ENCODE measurements at places on chromosomes 7 and 10.

DNA sequence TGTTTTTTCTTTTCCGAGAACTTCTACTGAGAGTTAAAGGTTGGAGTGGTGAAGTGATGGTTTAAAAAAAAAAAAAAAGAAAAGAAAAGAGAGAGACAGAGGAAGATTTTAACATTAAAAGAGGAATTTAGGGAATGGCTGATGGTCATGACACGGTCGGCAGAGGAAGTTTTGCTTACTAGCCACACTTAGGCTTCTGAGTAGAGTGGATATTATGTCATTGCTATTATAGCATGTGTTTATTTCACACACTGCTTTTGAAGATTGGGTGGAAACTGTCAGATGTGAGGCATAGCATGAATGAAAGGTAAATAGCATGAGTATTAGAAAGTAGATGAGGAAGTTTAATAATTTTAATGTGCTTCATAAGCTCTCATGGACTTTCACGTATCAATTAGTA is 2.5 kb downstream of the KAT6B start:
- no peak for DNase-seq

- no peak for DNase-seq
These were observed 151.1 kb downstream of the TMEM26 start for GRCh38 chr10:61302124-61302523.

DNA sequence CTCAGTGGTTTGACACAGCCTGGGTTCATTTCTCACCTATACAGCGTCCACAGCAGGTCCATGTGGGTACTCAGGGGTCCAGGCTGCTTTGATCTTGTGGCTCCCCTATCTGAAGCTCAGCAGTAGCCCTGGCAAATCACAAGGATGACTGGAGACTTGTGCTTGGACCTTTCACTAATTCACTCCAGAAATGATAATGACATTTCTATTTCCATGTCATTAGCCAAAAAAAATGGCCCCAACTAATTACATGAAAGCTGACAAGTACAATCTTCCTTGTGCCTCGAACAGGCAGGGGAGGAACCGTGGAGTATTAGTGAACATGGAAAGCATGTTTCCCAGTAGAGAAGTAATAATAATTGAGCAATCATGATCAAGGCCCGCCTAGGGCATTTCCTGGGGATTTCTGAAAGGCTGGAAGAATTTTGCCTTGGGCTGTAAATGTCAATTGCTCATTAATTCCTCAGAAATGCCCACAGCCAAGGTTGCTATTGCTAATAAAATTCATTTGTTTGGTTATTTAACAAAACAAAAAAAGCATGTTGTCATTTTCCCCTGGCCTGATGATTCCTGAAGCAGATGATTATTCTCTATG is 586.1 kb downstream of the SDK1 start:
- no peak for DNase-seq

DNA sequence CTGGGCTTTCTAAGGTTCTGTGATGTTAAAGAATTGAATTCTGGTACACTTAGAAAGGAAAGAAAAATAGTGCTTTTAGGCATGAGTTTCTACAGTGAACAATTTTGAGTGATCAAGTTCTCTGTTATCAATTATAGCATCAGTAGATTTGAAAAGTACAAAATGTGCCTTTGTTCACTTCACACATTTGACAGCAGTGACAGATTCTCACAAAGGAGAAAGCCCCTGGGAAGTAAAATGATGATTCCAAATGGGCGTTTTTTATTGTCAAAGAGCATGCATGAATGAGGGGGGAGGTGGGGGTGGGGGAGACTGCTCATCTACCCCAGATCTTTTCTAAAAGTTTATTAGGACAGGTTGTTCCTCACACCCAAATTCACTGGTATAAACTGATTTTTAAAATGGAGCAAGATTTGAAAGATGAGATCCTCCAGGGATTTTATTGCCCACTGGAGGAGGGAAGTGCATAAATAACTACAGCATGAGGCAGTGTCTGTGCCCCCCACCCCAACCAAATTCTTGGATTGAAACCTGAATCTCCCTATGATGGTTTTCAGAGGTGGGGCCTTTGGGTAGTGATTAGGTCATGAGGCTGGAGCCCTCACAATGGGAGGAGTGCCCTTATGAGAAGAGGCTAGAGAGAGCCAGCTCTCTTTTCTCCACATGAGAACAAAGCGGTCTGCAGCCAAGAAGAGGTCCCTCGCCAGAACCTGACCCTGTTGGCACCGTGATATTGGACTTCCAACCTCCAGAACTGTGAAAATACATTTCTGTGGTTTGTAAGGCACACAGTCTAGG is 79.5 kb downstream of the AOAH start:
- no peak for DNase-seq

GRCh38 chr7:37488163-37488764 is 39.6 kb upstream of the ELMO1 start:
- no peak for DNase-seq

DNA sequence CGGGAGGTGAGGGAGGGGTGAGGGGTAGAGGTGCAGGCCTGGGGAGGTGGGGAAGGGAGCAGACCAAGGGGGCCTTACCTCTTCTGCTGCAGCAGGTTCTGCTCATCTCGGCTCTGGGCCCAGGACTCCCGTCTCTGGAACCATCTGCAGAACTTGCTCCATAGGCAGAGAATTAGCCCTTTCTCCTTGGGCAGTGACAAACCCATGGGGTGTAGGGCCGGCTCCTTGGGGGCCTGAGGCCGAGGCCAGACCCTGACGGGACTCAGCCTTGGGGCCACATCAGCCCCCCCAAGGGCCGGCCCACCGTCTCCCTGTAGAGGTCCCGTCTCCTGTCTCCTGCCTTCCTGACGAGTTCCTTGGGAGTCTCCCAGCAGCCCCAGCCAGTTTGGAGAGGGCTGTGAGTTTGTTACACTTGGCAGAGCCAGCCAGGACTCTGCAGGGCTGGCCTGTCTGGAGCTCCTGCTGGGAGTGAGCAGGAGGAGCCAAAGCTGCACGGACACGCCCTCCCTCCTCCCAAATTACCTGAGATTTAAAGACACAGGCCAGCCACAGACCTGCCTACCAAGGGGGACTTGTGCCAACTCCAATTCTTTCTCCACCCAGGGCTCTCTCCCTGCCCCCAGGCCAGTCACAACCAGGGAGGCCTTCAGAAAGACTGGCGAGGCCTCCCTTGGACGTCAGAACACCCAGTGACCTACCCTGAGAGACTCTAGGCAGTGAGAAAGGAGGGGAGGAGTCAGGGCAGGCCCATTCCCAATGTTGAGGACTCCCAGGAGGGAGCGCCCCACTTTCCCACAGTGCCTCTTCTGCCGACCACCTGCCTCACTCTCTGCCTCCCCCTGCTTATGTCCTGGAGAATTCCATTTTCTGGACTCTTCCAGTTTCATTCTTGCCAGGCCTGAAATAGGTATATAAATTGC is at the start of gene TRPV6:
Gene TRPV6 (minus strand): TSS at position 435 of the 920 bp plus-strand sequence.
- no peak for DNase-seq

DNA sequence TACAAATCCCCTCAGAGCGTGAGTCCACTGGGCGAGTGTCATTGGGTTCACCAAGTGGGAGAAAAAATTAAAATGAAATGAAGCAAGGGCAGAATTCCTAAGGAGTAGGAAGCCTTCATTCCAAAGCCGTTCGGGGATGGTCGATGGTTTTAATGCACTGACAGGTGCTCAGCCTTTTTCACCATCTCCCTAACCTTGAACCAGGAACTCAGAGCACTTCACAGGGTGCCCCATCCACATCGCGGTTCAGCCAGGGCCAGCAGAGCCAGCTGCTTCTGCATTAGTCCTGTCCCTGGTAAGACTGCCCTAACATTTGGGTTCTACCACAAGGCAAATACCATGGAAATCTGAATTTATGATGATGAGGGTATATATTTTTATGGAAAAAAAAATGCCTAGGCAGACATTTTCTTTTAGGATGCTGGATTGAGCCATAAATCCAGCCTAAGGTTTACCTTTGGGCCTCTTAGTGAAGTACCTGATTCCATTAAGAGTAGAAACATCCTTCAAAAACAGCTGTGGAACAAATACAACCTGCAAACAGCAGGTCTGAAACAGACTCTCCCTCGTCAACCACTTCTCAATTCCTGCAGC is 203.5 kb upstream of the RNF32 start:
- DNase-seq, result no peak

GRCh38 chr7:132656846-132657776 is 80.8 kb upstream of the PLXNA4 start:
- no peak for DNase-seq

- DNase-seq, result peak; percentile 76
These were observed at the start of gene SNCG for GRCh38 chr10:86958116-86958900. TSS of gene SNCG (plus strand) at chr10:86958599. CDS start at chr10:86958698, 99 bp downstream.

DNA sequence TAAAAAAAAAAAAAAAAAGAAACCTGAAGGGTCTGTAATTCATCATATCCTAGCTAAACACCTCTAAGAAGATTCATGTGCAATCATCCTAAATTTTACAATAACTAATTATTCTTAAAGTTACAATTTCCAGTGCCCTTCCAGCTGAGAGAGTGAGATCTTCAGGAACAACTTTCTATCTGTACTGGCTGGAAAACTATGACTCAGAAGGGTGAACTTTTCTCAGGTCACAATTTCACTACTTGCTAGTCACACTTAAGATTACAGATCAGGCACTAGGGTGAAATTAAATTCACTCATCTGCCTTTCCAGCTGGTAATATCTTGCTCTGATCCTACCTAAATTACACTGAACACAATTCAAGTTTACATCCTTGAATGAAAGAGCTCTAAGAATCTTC is 158.8 kb downstream of the ANK3 start:
- no peak for DNase-seq
